ENCODE measurements at places on chromosomes 13 and 19. TPM values are rescaled to one million over a fixed set of nuclear protein-coding genes. Genes with fewer than 3 reads are reported as not detected.
A peak's percentile ranks its signal among the peaks of the same experiment; 100 is the strongest.

The ELANE gene
- total RNA-seq, result not detected

The SIGLEC10 gene
- not detected for total RNA-seq

The CCDC194 gene
- total RNA-seq, result not detected

The STK11 gene
- total RNA-seq, result 34.9 TPM

The AMER2 gene
- not detected for total RNA-seq

The KIR2DL1 gene
- not detected for total RNA-seq

- DNase-seq, result peak; percentile 24
Observed at GRCh38 chr13:71759651-71760511, 107.1 kb downstream of the DACH1 start.

DNA sequence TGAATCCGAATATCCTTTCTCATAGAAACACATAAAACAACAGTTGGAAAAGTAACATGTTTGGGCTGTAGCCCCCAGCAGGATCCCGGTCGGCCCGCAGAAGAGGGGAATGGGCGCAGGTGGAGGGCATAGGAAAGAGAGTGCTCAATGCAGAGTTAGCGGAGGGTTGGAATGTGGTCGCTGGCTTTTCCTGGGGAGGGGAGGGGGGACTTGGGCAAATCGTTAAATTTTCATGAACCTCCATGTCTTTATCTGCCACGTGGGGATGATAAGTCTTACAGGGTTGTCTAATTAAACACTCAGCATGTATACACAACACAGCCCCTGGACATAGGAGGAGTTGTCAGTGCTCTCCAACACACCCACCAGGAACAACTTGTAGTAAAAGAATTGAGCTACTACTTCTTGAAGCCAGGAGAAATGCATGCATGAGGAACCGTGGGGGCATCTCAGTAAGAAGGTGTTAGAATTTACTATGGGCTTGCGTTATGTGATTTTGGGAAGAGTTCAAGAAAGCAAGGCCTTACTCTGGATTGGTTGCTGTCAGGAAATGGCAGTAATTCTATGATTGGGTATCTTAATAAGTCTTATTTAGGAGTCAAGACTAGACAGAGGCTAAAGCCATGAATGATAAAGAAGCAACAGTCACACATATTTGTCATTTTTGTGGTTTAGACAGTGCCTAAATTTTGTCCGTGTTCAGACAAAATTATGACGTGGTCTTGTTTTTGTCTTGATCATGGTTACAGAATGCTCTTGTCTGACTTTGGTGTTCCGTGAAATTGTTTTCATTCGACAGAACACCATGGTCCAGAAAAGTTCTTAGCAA lies 671 bp upstream of the SLC46A3 start:
- peak; percentile 77 for DNase-seq

- DNase-seq, result no peak
Observed at GRCh38 chr19:277131-277530, 14.1 kb downstream of the PLPP2 start.

GRCh38 chr13:38900188-38900587 lies 90.4 kb downstream of the STOML3 start:
- DNase-seq, result no peak

DNA sequence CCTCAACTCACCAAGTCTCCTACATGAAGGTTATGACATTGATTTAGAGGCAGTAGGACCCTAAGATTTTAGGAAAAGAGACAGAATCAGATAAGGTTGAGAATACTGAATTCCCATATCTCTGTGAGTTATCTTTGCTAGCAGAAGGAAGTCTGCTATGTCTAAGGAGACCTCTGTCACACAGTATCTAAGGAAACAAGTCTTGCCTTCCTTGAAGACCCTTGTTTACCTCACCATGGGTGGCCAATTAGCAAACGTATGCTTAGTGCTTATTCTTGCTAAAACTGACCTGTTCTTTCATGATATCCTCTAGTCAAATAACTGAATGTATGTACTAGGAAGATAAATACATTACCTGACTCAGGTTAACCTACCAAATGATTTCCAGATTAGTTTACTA lies 855.4 kb upstream of the SLITRK1 start:
- no peak for DNase-seq

GRCh38 chr19:3365836-3366752 lies at the start of gene NFIC:
TSS of gene NFIC (plus strand) at chr19:3366583. CDS start at chr19:3366637, 54 bp downstream.
- peak; percentile 89 for DNase-seq

- no peak for DNase-seq
Observed at GRCh38 chr13:41782086-41782485, 178.8 kb downstream of the VWA8 start.
